ENCODE measurements at places on chromosomes 5 and 9.

DNA sequence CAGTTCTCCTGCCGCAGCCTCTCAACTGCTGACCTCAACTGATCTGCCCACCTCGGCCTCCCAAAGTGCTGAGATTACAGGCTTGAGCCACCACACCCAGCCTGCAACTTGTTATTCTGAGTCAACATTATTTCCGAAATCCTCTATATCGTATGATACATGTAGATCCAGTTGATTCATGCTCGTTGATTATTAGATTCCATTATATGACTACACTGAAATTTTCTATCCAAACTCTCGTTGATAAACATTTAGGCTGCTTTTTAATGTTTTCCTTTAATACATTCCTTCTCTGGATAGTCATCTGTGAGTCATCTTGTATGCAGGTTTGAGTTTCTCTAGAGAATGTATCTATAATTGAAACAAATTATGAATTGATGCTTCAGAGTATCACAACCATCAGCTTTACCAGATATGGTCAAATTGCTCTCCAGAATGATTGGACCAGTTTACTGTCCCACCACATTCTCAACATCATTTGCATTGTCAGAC lies 4.1 kb downstream of the CDK7 start:
- DNase-seq = no peak

DNA sequence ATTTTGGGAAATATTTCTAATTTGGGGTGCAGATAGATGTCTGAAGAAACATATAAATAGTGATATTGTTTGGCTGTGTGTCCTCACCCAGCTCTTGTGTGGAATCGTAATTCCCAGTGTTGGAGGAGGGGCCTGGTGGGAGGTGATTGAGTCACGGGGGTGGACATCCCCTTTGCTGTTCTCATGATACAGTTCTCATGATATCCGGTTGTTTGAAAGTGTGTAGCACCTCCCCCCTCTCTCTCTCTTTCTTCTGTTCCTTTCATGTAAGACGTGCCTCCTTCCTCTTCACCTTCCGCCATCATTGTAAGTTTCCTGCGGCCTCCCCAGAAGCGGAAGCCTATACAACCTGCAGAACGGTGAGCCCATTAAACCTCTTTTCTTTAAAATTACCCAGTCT lies 11.4 kb upstream of the ADAMTS16 start:
- DNase-seq = no peak

DNA sequence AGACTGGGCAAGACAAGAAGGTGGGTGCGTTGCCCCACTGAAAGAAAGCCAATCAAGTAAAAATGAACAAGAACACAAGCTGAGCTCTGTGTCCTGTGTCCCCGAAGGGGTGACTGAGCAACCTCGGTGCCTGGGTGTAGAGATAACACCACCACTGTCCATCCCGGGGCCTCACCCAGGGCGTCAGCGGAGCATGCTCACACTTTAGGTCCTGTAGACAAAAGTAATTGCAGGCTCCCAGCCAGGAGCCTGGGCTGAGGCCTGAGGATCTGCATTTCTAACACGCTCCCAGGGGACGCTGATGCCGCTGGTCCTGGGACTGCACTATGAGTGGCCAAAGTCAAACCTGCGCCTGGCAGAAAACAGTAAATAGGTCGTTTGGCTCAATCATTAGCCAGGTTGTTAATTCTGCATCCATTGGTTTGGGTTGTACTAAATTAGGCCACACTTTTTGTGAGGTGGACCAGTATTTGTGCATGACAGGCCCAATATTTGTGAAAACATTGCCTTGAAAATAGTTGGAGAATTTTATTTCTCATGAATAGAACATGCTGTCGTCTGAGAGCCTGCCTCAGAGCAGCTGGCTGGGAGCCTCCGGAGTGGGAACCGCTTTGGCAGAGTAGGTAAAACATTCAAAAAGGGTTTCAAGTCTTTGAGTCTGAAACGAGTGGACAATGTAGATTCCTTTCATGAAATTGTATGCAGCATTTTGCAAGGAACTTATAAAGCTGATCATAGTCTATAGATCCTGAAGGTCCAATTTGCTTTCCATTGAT lies 38.3 kb downstream of the ANKRD33B start:
- no peak for DNase-seq

GRCh38 chr5:15808577-15808976 lies 308.6 kb downstream of the FBXL7 start:
- DNase-seq = no peak

DNA sequence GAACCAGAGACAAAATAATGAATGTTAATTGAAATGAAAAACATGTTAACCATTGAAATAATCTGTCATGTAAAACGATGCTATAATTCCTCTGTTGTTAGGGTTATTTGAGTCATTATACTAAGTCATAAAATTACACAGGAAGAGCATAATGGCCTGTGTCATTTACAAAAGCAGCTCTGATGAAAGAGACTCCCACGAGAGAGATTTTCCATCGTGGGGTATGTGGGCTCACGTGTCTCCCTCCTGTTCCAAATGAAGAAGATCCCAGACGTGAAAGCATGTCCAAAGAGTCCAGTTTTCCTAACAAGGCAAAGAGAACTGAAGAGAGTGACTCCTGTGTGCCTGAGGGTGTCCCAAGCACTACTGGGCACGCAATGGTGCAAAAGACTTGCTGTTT lies 379.8 kb downstream of the SPOCK1 start:
- no peak for DNase-seq

DNA sequence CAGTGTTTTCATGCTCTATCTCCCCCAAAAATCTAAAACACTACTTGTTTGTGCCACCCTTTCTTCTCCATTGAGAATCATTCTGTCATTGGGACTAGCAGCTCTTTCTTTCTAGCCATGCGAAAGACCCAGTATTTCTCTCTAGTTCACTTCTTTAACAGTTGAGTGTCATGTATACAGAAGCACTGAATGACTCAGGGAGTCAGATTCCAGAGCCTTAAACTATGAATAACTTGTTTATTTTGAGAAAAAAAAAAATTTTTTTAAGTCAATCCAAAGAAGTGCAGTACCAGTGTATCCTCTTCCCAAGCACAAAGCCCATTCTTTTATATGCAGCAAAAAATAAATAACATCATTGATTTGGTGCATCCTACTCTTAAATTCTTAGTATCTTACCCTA lies 415.4 kb upstream of the GRAMD2B start:
- no peak for DNase-seq

DNA sequence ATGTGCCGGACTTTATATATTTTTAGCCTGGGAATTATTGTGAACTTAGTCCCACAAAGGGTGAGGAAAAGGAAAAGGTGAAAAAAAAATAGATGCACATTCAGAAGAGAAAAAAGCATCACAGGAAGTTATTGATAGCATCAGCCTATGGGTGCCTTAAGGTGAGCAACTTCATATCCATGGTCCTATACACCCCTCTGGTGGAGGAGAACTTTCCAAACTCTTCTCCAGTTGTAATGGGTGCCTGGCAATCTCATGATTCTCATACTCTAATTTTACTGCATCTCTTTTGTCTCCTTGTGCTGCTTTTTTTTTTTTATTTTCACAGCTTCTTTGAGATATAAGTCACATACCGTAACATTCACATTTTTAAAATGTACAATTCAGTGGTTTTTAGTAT lies 107.4 kb downstream of the JAKMIP2 start:
- DNase-seq = no peak

DNA sequence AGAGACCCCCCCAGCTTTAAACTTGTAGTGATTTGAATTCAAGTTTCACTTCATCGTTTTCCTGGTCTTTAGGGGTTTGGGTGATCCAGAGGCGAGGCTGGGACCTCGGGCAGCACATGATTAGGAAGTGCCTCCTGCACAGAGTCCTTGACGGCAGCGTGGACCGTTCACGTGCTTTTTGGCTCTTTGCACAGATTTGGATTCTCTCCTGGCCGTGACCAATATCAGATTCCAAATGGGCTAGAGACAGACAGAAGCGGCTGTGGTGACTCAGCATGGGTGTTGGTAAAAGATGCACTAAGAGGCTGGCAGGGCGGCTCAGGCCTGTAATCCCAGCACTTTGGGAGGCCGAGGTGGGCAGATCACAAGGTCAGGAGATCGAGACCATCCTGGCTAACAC lies 117.2 kb upstream of the CACNA1B start:
- peak; percentile 56 for DNase-seq

GRCh38 chr5:167716126-167716775 lies 575.2 kb upstream of the WWC1 start:
- no peak for DNase-seq

DNA sequence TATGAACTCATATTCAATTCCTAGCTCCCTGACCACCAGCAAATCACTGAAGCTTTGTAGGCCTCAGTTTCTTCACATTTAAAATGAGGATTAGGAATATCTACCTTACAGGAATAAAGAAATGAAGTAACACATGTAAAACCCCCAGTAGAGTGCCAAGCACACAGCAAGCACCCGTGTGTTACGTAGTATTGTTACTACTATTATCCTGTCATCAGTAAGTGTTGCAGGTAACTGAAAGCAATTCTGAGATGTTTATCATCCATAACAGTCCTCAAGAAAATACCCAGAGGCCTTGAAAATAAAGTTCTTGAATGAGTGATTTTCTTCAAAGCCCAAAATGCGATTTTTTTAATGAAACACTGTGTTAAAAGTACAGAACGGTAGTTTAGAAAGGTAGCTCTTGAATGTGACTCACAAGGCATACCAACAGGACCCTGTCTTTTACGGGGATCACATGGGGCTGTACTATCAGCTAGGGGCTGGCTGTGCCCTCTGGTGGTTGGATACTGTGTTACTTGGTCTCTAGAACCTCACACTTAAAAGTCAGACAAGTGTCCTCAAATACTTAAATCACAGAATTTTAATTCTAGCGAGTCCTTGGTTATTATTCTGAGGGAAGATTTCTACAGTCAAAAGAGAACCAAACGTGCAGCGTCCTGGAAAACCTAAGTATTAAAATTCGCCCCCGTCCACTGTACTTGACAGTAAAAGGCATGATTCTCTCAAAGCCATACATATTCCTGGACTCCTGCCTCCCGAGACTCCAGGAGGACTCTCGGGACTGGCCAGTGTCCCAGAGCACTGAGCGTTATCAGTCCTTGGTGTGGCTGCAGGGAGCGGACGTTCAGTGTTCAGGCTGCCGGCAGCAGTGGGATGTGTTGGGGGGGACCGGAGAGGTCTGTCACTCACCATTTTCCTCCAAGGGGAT lies 725 bp downstream of the NDUFB6 start:
- DNase-seq = peak; percentile 89

GRCh38 chr5:157216391-157217142 lies 35.9 kb downstream of the ITK start:
- DNase-seq = no peak

GRCh38 chr5:153256-153655 lies 38.0 kb upstream of the LRRC14B start:
- DNase-seq = no peak

DNA sequence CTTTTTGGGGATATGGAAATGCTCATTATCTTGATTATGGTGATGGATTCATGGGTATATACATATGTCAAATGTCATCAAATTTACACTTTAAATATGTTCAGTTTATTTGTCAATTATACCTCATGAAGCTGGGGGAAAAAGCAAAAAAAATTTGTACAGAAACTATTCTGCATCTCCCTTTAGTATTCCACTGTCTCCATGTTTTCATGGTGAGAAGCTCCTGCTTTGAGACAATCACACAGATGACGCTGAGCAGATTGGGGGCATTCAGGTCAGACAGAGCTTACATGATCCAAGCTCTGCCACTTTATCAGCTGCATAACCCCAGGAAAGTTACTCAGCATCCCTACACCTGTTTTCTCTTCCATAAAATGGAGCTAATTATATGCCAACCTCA lies 101.5 kb downstream of the PLPPR1 start:
- DNase-seq = no peak
